T-helper 2 cell treated with Interferon-gamma antibody and Interleukin-4, amounts not matched to agents 5 μg/mL and 100 μg/mL, for 36 hours (primary cell): ENCODE measurements at places on chromosomes 4 and X.

DNA sequence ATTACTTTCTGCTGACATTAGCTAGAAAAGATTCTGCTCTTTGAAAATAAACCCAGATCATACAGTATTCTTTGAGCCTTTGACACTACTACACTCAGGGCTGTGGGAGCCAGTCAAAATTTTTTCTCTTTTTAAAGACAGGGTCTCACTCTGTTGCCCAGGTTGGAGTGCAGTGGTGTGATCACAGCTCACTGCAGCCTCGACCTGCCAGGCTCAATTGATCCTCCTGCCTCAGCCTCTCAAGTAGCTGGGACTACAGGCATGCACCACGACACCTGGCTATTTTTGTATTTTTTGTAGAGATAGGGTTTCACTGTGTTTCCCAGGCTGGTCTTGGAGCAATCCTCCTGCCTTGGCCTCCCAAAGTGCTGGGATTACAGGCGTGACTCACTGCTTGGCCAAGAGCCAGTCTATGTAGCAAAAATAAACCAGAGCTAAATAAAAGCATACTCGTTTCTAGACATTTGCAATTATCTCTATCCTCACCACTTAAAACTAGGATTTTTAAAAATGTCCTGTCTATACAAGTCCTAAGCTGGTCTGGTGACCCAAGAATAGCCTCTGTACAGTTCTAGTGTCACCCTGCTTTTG is 43.2 kb downstream of the AKAP4 start:
- H3K4me1 ChIP-seq = no peaks in the 10 kb centered on the region
- H3K36me3 ChIP-seq = no peaks in the 10 kb centered on the region
- H3K4me3 ChIP-seq = no peak overlapping the region
- no peak for DNase-seq
- no peaks in the 10 kb centered on the region for H3K27me3 ChIP-seq

GRCh38 chr4:140856621-140857062 is 100.5 kb upstream of the TBC1D9 start:
- no peaks in the 10 kb centered on the region for H3K4me1 ChIP-seq
- no peaks in the 10 kb centered on the region for H3K27me3 ChIP-seq
- no peak overlapping the region for H3K4me3 ChIP-seq
- DNase-seq = no peak
- no peak overlapping the region for H3K27ac ChIP-seq

DNA sequence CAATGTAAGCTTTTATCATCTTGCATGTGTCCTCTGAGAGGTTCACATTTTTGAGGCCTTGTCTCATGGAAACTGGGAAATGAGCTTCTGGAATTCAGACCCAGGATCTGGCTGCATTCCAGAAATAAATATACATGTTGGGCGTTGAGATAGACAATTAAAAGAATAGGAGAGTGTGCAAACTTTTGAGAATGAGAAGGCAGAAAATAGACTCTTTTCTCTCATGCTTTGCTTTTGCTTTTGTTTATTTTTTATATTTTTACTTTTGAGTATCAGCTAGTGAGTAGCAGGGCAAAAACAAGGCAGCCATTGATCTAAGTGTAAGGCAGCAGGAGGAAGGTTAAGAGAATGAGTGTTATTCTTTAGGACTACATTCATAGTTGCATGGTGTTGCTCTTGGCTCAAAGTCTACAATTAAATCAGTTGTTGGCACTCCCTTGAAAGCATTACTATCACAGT is 12.4 kb downstream of the SHROOM3 start:
- no peak overlapping the region for H3K4me3 ChIP-seq
- no peaks in the 10 kb centered on the region for H3K4me1 ChIP-seq
- no peak overlapping the region for H3K27ac ChIP-seq
- H3K27me3 ChIP-seq = peaks cover 10% of the 10 kb centered on the region

- H3K4me3 ChIP-seq = no peak overlapping the region
- H3K27me3 ChIP-seq = no peaks in the 10 kb centered on the region
- peaks cover 58% of the 10 kb centered on the region for H3K36me3 ChIP-seq
- H3K4me1 ChIP-seq = peaks cover 15% of the 10 kb centered on the region
Measured at GRCh38 chr4:105422207-105422920, 51.5 kb downstream of the PPA2 start.

- no peak for DNase-seq
- H3K27me3 ChIP-seq = no peaks in the 10 kb centered on the region
- H3K4me1 ChIP-seq = no peaks in the 10 kb centered on the region
- H3K4me3 ChIP-seq = no peak overlapping the region
Measured at GRCh38 chr4:124306352-124306751, 406.2 kb downstream of the ANKRD50 start.

DNA sequence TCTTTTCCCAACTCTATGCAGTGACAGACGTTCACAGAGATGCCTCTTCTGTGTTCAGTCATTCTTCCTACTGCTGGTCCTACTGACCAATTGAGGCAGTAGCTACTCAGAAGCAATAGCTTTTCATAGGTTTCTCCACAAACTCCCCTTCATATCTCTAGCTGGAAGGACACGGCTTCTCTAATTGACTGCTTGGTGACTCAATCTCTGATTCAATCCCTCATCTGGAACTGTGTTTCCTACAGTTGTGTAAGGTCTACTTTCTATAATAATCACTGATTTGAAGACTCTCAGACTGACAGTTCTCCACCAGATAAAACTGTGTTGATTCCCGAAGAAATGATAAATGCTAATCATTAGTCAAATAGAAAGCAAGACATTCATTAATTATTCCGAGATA is 111.5 kb downstream of the DTHD1 start:
- peaks cover 12% of the 10 kb centered on the region for H3K4me1 ChIP-seq
- no peak for DNase-seq
- H3K27me3 ChIP-seq = peaks cover 40% of the 10 kb centered on the region
- no peaks in the 10 kb centered on the region for H3K36me3 ChIP-seq
- no peak overlapping the region for H3K4me3 ChIP-seq

DNA sequence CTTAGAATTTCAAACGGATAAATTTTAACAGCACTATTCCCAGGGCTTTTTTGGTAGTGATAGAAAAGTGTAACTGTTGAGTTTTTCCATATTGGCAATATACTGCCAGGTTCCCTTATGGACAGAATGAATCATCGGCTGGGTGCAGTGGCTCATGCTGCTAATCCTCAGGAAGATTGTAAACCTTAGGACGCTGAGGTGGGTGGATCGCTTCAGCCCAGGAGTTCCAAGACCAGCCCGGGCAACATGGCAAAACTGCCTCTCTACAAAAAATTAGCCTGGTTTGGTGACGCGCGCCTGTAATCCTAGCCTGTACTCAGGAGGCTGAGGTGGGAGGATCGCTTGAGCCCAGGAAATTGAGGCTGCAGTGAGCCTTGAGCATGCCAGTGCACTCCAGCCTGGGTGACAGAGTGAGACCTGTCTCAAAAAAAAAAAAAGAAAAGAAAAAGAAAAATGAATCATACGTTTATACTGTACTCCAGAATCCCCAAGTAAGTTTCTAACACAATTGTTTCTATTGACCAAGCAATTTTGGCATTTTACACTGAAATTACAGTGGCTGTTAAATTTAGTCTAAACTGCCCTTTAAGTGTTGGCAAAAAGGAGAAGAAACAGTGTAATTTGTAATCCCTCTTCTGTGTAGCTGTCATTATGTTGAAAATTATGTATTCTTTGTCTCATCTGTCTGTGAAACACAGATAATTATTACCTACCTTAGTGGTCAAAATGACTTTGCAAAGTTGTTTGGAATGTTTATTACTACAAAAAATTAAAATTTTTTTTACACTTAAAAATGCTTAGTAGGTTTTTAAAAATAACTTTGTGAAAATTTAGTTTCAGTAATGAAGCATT is 1.8 kb downstream of the SLC30A9 start:
- no peaks in the 10 kb centered on the region for H3K27me3 ChIP-seq
- H3K27ac ChIP-seq = no peak overlapping the region
- peaks cover 31% of the 10 kb centered on the region for H3K4me1 ChIP-seq
- peaks cover 7% of the 10 kb centered on the region for H3K36me3 ChIP-seq
- peak overlapping the region; percentile 99 for H3K4me3 ChIP-seq
